ENCODE measurements at places on chromosomes 5 and 9.

- DNase-seq: peak; percentile 98
These were observed 5.9 kb downstream of the CYFIP2 start for GRCh38 chr5:157271740-157272271.

- DNase-seq: no peak
These were observed 816.5 kb downstream of the EFNA5 start for GRCh38 chr5:106854105-106854687.

- DNase-seq: no peak
These were observed 40.1 kb upstream of the SLC6A19 start for GRCh38 chr5:1161108-1161832.

DNA sequence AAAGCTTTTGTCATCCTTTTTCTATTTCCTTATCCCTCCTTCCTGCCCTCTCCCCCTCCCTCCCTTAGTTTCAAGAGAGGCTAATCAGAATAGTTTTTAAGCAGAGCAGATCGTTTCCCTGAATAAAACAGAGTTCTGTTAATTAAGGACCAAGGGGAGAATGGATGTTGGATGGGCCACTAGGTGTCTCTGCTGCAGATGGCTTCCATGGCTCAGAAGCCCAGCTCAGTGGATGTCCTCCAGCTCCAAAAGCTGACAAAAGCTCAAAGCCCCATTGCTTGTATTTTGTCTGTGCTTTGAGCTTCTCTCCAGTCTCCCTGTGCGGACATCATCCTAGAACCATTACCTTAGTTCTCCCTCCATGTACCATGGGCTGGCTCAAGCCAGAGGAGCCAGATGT lies 21.0 kb upstream of the NPR3 start:
- no peak for DNase-seq

DNA sequence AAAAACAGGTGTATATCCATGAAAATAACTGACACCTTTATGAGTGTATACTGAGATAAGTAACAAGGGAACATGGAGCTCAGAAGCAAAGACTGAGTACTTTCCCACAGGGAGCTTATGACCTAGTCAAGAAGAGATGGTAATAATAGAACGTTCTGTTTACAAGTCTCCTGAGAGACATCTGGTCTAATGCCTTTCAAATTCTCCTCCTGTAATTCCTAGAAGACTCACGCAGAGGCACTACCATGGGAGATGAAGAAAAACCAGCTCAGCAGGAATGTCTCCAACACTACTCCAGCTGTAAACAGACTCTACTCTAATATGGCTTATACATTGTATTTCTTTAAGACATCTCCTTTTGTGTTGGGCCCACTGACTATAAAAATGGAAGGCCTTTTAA lies 503.6 kb upstream of the TUSC1 start:
- no peak for DNase-seq

DNA sequence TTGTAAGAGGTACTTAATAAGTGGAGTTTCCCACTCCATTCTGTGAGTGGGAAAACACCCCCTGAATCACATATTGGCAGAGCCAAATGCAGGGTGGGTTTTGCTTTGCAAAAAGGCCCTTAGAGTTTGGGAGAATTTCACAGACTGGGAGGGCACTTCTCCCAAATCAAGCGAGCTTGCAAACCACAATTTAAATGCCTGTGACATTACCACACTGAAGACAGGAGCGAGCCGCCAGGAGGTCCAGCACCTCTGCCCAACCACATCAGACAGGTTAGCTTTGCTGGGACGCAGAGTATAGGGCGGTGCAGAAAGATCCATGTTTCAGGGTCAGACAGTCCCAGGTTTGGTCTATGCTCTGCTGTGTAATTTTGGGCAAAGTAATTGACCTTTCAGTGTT lies 2.3 kb downstream of the ALAD start:
- DNase-seq: no peak

DNA sequence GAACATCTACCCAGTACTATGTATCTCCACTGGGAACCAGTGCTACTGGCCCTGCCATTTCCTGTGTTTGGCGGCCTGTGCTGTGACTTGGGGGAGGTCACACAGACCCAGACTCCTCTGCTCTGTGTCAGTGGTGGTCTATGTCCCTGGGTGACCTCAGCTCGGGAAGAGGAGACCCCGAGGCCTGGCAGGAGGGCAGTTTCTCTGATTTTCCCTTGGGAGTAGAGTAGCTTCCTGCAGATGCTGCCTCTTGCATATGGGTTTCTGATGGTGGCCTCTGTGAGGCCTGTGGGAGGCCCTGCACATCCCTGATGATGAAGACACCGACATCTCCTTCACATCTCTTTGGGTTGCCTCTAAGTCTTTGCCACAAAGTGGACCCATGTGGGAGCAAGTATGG lies 13.0 kb upstream of the SMIM32 start:
- no peak for DNase-seq

DNA sequence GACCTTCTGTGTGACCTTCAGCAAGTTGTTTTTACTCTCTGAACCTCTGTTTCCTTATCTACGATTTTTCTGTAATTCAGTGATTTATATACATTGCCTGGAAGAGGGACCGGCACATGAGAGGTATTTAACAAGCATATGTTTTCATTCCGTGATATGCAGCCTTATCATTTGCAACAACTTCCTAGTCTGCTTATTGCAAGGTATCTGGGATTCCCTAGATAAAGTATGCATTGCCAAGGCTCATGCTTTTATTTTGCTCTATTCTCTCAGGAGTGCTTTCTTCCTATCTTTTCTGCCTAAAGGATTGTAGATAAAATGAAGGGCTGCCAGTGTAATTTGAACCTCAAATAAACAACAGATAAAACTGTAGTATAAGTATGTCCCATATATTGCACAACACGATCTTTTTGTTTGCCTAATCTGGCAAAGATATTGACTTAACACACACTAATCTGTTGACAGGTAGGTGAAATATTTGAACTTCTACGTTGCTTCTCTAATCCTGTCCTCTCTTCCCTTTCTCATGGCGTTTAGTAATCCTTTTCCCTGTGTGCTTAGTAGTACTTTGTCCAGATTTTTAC lies 377.2 kb upstream of the TNC start:
- DNase-seq: no peak

- no peak for DNase-seq
These were observed 512.5 kb downstream of the DMAC1 start for GRCh38 chr9:7287065-7287464.

DNA sequence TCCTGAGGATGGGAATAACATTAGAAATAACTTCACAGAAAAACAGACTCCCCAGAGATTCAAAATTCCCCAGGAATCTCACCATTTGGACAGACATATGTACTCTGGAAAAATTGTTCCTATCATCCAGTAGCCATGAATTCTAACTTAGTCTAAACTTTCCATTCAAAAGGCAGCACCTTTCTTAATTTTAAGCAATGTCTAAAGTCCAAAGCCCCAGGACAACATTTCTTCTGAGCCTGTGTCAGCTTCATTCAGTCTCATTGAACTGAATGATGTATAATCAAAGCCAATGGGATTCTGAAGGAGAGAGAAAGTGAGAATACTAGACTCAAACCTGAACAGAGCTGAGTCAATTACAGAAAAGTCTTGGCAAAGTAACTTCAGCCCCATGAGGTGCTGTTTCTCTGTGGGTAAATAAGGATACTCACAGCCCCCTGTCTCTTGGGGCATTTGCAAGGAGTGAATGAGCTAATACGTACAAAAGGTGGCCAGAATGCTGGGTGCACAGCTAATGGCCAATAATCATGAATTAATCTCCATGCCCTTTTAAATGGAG lies 140.6 kb downstream of the SEMA5A start:
- DNase-seq: no peak

- no peak for DNase-seq
These were observed 120.6 kb upstream of the CCDC112 start for GRCh38 chr5:115417076-115417475.

- DNase-seq: no peak
These were observed 9.9 kb upstream of the SLC2A6 start for GRCh38 chr9:133488686-133489252.

GRCh38 chr9:95689669-95690068 lies 172.9 kb upstream of the PTCH1 start:
- DNase-seq: no peak

- DNase-seq: no peak
These were observed 170.2 kb upstream of the CD180 start for GRCh38 chr5:67366691-67367395.

DNA sequence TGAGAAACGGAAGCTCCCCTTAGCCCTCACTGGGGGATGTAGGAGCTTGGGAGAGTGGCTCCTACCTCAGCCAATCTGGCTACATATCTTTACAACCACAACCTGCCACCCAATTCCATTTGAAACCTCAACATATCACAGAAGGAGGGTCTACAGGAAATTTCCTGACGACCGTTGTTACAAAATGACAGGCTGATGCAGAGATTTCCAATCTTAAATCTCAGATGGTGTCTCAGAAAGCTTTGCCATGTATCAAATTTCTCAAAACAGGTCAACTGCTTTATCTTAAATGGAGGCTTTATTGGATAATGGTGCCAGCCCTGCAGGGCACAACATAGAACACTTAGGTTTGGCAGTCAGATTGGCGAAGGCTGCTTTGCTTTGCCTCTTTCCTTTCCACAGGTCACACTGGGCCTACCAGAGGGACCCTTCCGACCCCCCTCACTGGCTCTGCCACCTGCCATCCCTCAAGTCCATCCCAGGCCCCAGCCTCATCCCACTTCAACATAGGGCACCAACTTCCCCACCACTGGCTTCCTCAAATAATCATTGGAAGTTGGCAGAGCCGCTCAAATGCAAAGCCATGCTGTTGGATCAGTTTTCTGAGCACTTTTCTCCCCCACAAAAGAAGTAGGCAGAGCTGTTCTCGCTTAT lies 11.1 kb upstream of the SPATA31E1 start:
- no peak for DNase-seq

DNA sequence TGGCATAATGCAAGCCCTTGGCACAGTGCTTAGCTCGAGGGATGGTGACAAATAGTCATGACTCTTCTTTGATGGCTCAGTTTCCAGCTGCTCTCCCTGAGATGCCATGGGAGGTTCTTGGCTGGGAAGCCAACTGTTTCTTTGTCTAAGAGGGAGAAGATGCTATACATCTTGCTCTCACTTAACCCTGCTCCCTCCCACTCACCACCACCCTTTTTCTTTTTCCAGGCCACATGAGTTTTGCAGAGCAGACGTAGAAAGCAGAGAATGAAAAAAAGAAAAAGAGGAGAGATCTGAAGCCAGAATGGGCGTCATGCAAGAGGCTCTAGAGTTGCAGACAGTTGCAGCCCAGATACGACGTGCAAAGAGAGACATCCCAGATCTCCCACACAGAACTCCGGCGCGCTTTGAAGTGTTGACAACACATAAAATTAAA lies 160.5 kb downstream of the FGF18 start:
- DNase-seq: no peak

DNA sequence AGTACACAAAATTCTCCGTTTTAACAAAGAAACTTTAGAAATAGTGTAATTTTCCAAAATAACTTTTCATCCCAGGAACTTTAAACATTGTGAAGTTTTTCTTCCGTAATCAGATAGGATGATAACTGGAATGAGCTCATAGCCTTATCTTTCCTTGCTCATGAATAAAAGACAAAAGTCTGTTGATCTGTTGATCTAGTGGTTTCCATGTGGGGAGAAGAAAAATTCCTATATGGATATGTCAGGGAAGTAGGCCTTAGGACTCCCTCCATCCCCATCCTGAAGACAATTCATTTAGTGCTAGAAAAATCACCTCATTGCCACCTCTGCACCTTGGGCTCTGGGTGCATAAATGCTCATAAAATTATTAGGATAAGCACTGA lies 266.6 kb downstream of the SMARCA2 start:
- no peak for DNase-seq

GRCh38 chr5:126484253-126484652 lies 61.0 kb downstream of the GRAMD2B start:
- no peak for DNase-seq

DNA sequence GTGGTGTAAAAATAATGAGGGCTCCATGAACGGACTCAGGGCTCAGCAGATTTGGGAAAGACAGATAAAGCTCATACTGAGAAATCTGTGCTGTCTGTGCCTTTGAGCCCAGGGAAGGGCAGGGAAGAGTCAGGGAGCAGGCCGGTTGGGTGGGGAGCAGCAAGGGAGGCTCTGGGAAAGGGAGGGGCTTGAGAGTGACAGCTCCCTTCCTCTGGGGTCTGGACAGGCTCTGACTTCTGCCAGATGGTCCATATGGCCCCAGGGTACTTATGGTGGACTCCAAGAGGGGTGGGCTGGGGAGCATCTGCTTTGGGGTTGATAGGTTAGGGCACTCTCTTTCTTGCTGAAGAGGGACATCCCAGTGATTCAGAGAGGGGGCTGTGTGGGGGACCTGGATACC lies 2.1 kb downstream of the NPR2 start:
- no peak for DNase-seq

- DNase-seq: no peak
These were observed 26.8 kb downstream of the C5orf15 start for GRCh38 chr5:133941456-133942196.

GRCh38 chr5:57358796-57359592 lies 123.6 kb downstream of the ACTBL2 start:
- no peak for DNase-seq

- DNase-seq: no peak
These were observed 278.9 kb downstream of the GADD45G start for GRCh38 chr9:89883401-89884341.

DNA sequence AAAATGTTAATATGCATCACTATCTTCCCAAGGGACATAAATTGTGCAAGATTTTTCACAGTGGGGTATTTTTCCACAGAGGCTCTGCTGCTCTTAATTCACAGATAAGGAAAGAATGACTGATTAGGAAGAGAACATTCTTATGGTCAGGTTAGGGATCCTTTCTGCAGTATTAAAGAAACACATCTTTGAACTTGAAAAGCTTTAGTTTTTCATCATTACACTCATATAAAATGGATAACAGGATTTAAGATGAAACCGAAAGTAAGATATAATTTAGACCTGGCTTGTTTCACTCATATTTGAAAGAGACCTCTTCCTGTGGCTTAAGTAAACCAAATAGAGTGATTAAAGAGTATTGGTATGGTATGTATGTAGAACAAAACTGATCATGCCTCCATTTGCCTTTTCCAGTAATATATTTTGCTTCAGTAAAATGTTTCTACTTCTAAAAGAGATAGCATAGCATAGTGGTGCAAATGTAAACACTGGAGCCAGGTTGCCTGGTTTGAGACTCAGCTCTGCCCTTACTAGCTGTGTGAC lies 160.0 kb downstream of the PRR16 start:
- peak; percentile 47 for DNase-seq

- DNase-seq: no peak
These were observed 32.3 kb downstream of the GALNT12 start for GRCh38 chr9:98839724-98840123.

DNA sequence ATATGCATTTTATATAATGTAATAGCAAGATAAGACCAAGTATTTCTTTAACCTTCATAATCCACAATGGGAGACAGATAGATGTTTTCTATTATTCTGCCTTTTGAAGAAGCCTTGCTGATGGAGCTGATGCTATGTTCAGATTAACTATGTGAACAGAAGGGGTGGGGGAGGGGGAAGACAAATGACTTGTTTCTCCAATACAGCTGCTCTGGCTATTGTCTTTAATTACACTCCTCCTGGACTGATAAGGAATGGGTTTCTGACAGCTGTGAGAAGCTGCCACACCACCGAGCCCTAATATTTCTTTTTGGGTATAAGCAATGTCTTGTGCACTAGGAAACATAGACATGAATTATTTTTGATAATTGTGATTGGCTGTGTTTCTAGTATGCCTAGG lies 62.0 kb downstream of the CAVIN4 start:
- DNase-seq: no peak
